OCI-M1 (cell line): ENCODE measurements at places on chromosomes 12 and 14.
A peak's percentile ranks its signal among the peaks of the same experiment; 100 is the strongest.

GRCh38 chr12:68807576-68808387 is at the start of gene MDM2:
TSS of gene MDM2 (plus strand) at chr12:68808177. CDS start at chr12:68808478, 301 bp downstream.
- peak; percentile 96 for DNase-seq

- no peak for DNase-seq
These were observed 14.9 kb downstream of the GIT2 start for GRCh38 chr12:109981311-109981710.

- no peak for DNase-seq
These were observed 6.7 kb upstream of the GOLGA3 start for GRCh38 chr12:132835076-132836025.

GRCh38 chr14:64060648-64061096 is 207.9 kb downstream of the SYNE2 start:
- peak; percentile 36 for DNase-seq

DNA sequence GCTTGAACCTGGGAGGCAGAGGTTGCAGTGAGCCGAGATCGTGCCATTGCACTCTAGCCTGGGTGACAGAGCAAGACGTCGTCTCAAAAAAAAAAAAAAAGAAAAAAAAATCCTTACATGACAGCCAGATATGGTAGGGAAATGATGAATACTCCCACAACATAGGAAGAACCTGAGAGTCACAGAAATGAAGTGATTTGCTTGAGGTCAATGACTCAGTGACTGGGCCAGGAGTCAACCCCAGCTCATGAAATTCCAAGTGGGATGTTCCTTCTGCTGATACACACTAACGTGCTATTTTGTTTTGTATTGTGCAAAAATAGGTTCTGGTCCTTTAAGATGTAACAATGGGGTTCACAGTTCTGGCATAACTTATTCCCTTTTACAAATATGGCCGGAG is 9.0 kb downstream of the RHOF start:
- DNase-seq = no peak

GRCh38 chr12:38998887-38999482 is 93.6 kb upstream of the CPNE8 start:
- DNase-seq = no peak

GRCh38 chr14:70658899-70659298 is 17.2 kb downstream of the TTC9 start:
- peak; percentile 31 for DNase-seq

GRCh38 chr12:54217774-54218241 is 29.0 kb upstream of the SMUG1 start:
- DNase-seq = no peak

GRCh38 chr12:70966046-70966445 is 45.5 kb upstream of the PTPRR start:
- DNase-seq = peak; percentile 8

- no peak for DNase-seq
These were observed 199.7 kb upstream of the ATXN7L3B start for GRCh38 chr12:74337951-74338350.

GRCh38 chr14:74611650-74612349 is at the start of gene LTBP2:
TSS of gene LTBP2 (minus strand) at chr14:74612237. CDS start at chr14:74611944, 293 bp downstream.
- DNase-seq = no peak

DNA sequence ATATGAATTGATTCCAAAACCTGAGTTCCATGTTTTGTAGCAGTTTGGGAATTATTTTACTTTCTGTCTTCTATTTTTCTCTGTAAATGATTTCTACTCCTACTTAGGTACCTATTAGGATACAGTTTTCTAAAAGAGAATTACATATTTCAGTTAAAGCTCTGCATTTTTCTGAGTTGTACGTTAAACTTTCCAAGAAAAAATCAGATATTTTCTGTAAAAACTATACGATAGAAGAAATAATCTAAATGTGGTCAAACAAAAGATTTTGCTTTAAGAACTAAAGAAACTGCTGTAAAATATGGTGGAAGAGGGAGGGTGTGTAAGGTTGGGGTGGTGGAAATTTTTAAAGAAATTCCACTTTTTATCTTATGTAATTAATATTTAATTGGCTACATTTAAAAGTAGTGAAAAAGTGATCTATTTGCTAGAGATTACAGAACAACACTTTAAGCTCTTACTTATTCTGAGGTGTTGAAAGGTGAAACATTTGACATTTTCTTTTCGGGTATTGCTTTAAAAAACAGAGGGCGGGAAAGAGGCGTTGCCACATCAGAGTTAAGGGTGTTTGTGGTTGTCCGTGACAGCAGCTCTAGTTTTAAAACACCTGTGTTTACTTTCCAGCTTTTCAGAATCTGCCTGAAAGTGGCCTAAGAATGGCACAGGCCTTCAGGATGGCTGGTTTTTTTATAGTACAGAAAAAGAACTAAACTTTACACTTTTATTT is 187.3 kb downstream of the MIPOL1 start:
- DNase-seq = peak; percentile 10

DNA sequence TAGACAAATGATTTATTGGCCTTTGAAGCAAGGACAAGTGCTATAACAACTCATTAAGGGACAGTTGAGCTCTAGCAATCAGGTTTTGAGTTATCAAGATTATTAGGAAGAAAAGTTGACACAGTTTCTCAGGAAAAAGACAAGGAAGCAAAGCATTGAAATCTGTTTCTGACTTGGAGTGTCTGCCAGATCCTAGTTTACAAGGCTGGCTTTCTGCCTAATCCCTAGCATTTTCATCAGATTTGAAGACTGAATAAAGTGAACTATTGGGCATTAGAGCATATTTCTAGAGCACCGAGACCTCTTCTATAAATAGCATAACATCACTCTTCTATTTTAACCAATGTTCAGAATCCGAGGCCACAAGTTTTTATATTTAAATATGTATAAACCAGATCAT is 7.0 kb downstream of the SYT1 start:
- no peak for DNase-seq

GRCh38 chr12:38669530-38669929 is 235.9 kb downstream of the CPNE8 start:
- peak; percentile 94 for DNase-seq

DNA sequence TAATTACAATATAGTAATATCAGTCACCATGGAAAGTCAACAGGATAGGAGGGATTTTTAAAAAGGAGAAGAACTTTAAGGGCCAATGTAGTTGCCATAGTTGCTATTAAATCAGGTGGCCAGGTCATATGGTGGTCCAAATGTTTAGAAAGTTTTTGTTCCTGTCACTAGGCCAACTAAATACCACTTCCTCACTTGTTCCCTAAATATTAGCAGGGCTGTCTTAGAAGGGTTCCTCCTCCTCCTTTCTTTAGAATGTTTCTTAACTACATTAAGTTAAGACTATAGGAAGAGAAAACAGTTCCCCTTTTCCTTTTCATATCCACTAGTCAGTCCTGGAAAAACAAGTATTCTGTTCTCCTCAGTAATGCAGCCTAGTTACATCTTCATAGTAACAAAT is 50.3 kb downstream of the MON2 start:
- peak; percentile 38 for DNase-seq

DNA sequence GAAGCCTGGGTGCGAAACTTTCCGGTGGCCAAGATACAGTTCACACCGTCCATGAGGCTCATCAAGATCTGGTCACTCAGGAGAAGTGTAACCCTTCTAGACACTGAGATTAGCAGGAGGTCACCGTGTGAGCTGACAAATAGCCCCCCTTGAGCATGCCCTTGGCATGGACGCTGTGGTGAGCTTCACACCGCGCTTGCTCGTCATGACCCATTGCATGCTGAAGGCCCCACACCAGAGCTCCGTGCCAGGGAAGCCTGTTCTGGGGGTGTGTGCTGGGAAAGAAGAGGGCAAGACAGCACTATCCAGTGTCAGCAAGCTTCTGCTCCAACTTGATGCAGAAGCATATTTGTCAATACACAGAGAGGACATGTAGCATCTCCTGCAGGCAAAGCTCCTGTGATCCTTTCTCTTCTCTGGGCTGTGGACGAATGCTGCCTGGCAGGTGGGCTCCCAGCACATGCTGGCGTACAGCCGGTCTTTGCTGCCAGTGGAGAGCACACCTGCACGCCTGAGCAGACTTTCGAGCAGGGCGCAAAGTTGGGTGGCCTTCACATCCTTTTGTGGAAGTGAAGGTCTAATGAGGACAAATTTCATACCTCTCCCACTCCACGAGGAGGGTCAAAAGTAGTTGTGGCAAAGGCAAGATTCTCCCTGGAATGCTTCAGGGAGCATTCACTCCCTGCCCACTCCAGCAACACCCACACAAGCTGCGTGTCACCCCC is 126.9 kb upstream of the FKBP4 start:
- DNase-seq = no peak

GRCh38 chr12:21656905-21657325 is 727 bp downstream of the LDHB start:
- DNase-seq = peak; percentile 70

DNA sequence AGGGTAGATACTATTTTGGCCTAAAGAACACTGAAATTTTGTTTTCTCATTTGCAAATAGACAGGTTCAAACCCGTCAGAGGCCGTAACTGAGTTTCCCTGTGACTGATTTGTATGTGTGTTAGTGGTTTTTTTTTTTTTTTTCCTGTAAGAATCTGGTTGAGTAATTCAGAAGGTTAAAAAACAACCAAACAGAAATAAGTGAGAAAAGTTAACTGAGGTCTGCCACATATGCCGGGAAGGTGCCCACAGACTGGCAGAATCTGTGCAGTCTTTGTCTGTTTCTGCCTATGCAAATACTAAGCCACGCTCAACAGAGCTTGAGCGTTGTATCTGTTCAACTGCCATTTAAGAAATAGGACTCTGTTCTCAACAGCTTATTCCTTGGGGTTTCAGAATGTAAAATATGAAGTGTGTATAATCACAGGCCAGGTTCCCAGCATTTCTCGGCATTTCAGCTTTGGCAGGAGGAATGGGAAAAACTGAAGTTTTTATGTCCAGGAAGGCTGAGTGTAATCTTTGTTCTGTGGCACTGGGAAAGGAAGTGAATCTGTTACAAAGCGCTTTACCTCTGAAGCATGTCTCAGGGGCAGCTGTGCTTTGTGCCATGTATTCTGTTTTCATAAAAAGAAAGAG is 181.9 kb downstream of the PRKCH start:
- no peak for DNase-seq

GRCh38 chr12:6821591-6822425 is at the start of gene GPR162:
TSS of gene GPR162 (plus strand) at chr12:6821821. CDS start at chr12:6823899, 2,078 bp downstream.
- DNase-seq = peak; percentile 71

- no peak for DNase-seq
These were observed 57.7 kb downstream of the RESF1 start for GRCh38 chr12:32016680-32017482.

DNA sequence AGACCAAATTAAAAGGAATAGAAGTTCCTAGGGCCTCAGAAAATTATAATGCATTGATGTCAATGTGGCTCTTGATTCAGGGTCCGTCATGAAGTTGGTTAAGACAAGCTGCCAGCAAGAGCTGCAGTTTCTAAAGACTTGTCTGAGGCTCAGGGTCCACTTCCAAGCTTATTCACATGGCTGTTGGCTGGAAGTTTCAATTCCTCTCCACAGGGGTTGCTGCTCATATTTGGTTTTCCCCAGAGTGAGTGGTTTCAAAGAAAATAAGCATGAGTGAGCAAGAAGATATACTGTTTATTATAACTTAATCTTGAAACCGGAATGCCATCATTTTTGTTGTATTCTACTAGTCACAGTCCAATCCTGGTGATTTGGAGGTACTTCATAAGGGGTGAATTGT is 1247.4 kb downstream of the LRFN5 start:
- DNase-seq = peak; percentile 4

DNA sequence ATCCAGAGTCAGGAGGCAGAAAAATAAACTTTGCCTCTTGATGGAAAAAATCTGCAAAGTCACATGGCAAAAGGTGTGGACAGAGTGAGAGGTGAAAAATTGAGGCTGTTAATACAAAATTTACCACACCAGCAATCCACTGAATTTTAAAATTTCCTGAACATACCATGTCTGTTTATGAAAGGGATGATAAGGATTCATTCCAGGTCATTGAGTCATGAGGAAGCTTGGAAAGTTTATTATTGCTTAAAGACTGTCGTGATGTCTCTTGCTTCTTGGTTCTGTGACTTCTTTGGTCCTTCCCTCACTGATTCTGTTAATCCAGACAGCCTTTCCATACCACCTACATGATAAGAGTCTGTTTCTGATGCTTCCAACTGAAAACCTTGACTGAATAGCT is 73.2 kb downstream of the TTC6 start:
- DNase-seq = no peak

GRCh38 chr12:101824831-101825230 is 5.9 kb downstream of the GNPTAB start:
- no peak for DNase-seq

DNA sequence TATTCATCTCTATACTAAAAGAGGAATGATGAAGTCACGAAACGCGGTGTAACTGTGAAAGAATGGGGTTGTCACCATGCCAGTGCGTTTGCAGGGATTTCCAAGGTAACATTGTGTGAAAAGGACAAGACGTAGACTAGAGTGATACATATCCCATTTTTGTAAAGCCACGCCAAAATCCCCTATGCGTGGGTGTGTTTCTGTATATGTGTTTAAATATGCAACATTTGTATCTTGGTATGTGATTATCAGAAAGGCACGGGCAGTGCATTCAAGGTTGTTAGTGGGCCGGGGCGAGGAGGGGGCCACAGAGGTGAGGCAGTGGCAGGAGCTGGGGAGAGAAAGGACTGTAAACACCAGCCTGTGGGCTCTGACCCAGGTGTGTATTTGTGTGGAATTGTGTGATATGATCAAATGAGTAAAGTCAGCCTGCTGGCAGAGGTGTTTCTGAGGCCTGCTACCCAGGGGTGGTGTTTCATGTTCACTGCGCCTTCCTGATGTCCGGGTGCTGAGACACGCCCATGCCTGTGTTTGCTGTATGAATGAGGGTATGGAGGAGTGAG is 137.8 kb downstream of the ADGRD1 start:
- no peak for DNase-seq

GRCh38 chr12:11729439-11730150 is 80.1 kb downstream of the ETV6 start:
- DNase-seq = no peak

- DNase-seq = peak; percentile 23
These were observed 223.3 kb upstream of the SFSWAP start for GRCh38 chr12:131487388-131488124.

- no peak for DNase-seq
These were observed 286.6 kb upstream of the KITLG start for GRCh38 chr12:88866881-88867280.

DNA sequence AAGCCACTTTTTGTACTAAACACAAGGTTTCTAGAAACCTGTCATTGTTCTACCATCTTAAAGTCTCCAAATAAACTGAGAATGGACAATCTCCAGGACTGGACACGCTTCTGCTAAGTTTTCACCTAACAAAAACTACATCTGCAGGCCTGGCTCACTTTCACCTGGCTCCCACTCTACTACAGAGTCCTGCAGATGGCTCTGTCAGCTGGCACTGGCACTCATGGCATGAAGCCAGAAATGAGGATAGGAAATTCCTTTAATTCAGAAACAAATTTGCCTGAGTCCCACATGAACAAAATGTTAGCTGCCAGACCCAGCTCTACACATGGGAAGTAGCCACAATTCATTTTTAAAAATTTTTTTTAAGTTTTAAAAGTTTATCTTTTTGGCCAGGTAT is 42.1 kb downstream of the STXBP6 start:
- DNase-seq = no peak

- no peak for DNase-seq
These were observed 18.1 kb upstream of the WDR89 start for GRCh38 chr14:63659726-63660125.
